ENCODE measurements at places on chromosomes 6 and 20.
A peak's percentile ranks its signal among the peaks of the same experiment; 100 is the strongest.

DNA sequence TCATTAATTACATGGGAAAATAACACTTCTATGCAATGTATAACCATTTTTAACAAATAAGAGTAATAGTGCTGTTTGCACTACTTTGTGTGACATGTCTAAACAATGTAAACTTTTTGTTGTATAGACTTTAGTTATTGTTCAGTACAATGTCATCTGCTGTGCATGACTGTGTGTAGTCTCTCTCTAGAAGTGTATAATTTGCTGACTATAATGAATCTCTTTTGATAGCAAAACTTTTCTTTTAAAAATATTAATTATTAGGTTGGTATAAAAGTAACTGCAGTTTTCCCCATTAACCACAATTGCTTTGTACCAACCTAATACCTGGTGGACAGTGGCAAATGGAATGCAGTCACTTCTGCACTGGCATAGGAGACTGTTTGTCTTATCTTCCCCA lies 124.2 kb upstream of the SGK1 start:
- DNase-seq = no peak

DNA sequence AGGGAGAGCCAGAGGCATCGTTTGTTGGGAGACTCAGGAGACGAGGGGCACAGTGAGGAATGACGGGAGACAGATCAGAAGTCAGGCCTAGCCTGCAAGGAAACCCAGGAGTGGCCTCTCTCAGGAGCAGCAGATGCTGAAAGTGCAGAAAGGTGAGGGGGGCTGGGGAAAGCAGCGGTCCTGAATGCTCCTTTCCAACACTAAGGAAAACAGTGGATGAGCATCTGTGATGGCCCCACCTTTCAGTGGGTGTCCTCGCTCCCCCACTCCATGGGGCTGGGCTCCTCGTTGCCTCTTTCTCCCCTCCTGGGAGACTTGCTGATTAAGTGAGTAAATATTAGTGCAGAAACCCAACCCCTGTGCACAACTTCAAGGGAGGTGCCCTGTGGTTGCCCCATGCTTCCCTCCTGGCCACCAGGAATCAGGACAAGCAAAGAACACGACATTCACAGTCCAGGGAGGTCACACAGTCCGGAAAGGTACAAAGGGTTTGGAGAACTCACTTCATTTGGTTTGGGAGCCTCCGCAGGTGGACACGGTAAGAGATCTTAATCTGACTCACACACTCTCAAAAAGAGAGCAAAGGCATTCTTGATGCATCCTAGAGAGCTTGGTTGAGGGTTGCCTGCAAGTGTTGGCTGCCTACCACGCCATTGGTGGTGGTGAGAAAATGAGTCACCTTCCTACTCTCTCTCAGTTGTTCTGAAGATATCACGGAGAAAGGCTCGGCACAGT lies 9.7 kb upstream of the BPIFB1 start:
- DNase-seq = no peak

DNA sequence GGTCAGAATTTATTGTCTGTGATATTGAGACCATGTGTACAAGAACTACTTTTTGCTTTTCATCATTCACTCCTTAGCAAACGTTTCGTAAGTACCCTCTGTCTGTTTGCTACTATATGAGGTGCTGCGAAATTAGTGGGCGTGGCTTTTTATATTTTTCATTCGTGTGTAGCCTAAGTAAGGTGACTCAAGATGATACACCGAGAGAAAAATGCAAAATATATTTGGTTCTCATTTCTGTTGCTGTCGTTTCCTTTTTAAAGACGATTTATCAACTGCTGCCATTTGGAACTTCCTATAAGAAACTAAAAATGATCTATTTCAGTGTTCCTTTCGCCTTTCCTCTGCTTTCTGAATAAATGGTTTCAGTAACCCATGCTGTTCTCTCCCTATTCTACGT lies 61.2 kb downstream of the VAPB start:
- no peak for DNase-seq

DNA sequence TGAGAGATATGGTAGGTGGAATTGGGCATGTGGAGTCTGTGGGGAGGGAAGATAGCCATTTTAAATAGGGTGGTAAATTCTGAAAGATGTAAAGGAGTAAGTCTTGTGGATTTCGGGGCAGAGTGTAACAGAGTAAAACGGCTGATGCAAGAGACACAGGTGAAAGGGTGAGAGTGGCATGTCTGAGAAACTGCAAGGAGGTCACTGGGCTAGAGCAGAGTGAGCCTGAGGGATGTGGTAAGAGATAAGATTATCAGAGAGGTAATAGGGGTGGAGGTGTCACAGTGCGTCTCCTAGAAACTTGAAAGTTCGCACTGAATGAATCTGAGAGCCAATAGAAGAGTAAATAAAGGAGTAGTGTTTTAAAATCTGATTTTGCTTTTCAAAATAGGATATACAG lies 308.1 kb downstream of the EPM2A start:
- no peak for DNase-seq

DNA sequence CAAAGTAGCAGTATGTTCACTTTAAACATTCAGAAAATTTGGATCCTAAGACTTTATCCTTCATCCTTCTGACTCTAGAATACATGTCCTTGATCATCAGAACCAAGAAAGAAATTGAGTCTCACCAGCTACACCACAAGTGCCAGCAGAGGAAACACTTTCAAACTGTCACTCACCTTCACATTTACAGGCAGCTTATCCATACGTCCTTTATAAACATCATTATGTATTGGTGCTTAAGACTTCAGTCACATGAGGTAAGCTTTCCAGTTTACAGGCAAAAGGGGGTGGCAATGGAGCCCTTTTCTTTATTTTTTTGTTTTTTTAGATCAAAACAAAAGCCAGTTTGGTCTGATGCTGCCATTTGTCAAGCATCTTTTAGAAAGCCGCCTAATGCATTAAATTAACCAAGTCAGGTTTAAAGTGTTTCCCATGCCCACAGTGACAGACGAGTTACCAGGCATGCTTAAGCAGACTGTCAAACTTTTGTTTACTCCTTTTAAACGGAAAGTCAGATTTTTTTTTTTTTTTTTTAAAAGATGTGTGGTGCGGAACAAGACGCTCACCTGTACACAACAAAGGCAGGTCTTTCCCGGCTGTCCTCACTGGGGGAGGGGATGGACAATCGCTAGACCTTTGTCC lies 952 bp upstream of the BRPF3 start:
- peak; percentile 21 for DNase-seq

DNA sequence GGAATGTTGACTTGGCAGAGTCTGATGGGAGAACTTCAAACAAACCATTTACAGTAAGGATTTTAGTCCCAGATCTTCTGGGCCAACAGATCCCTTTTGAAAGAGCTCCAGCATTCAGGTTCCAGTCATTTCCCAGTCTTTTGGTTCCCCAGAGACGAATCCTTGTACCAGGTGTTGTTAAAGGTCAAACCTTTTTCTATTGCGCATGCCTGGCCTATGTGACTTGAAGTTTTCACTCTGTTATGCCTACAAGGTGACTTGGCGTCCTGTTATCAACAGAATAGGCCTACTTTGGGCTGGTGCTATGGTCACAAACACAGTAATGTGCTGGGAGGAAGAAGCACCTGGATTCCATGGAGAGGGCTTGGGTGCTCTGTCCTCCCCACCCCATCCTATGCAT lies 52.3 kb downstream of the PXDC1 start:
- no peak for DNase-seq

Measured in NCI-H2081 (cell line).